NCI-H2171 (cell line): ENCODE measurements at places on chromosomes 11 and 22.
A peak's percentile ranks its signal among the peaks of the same experiment; 100 is the strongest.

GRCh38 chr11:35041070-35041554, 97.9 kb upstream of the CD44 start:
- DNase-seq, result no peak

- DNase-seq, result no peak
These were observed 92.7 kb downstream of the NTM start for GRCh38 chr11:131463162-131463561.

DNA sequence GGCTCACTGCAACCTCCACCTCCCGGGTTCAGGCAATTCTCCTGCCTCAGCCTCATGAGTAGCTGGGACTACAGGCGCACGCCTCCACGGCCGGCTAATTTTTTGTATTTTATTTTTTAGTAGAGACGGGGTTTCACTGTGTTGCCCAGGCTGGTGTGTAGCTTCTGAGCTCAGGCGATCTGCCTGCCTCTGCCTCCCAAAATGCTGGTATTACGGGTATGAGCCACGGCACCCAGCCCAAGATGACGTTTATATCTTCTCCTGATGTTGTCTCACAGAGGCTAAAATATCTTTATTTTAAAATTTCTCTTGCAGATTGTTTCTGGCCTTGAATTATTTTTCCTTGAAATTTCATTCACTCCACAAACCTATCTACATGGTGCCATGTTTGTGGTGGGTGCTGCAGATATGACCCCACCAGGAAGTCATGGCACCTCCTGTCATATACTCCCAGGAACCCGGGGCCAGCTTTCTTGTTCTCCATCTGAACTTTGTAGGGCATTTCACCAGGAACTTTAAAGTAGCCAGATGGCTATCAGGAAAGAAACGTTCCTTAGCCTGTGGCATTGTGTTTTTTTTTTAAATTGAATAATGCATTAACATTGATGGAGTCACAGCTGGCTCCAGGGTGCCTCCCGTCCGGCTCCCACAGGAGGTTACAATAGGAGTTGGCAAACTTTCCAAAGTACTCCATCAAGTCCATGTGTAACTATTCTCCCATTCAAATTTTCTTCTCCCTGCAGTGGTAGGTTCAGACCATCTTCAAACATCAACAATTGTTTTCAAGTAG, 42.0 kb upstream of the LIPT2 start:
- no peak for DNase-seq

DNA sequence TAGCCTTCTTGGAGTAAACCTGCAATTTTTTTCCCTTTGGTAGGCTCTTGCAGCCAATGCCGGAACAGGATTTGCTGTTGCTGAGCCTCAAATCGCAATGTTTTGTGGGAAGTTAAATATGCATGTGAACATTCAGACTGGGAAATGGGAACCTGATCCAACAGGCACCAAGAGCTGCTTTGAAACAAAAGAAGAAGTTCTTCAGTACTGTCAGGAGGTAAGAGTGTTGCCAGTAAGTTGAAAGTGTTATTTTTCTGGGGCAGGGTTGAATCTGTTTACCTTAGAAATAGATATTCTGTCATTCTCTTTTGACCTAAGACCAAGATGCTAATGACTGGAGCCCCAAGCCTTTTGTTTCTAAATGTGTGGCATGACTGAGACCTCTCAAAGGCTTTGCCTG, 39.7 kb downstream of the APLP2 start:
- no peak for DNase-seq

DNA sequence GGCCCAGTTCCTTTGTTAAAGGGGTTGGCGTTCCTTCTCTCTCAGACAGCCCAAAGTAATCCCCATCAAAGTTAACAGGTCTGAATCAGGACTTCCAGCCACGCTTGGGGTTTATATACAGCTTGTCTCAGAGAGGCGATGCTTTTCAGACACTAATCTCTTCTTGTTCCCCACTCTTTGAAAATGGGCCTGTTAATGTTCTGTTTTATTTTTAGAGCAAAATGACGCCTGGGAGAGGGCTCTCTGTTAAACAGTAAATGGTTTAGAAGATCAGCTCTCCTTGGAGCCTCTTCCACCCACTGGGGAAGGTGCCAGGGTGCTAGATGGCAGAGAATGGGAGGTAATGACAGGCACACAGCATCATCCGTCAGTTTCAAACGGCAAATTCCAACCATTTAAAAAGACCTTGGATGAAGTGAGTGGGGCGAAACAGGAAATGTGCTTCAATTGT, 235.9 kb upstream of the NARS2 start:
- no peak for DNase-seq

DNA sequence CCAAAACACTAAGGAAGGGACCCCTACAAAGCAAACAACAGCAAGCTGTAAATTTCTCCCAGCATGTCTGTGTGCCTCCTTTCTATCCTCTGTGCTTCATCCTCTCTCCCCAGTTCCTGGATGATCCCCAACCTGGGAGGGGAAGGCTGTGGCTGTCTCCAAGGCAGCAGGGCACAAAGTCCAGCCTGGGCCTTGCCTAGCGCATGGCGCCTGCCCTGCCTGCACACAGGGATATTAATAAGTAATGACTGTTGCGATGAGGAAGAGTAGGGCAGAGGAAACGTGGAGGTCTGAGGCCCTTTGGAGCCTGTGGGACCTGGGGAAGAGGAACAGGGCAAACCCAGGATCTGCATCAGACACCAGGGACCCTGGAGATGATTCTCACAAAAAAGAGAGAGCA, 2.0 kb downstream of the USH1C start:
- DNase-seq, result no peak

DNA sequence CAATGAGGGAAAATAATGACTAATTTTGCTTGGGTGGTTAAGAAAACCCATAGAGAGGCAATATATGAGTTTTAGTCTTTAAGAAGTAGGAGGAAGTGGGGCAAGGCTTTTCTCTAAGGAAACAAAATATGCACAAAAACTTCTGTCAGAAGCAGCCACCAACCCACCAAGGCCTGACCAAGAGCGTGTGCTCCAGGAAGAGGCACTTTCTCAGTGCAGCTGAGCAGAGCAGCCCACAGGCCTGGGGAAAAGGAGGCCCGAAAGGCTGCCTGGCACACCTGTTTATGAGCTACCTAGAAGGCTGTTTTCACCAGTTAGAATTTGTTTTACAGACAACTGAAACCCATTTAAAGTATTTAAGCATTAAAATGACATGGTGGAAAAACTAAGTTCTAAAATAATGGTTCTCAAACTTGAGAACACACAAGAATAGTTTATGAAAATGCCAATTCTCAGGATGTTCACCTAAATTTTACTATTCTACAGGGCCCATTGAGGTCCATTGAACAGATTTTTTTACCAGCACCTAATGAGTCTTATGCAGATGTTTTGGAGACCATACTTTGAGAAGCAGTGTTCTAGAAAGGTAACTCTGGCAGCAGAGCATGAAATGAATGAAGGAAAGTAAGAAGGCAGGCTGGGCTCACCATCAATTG, 160.5 kb upstream of the DDI1 start:
- no peak for DNase-seq

- no peak for DNase-seq
These were observed 122.5 kb downstream of the SERGEF start for GRCh38 chr11:17890325-17890724.

- peak; percentile 33 for DNase-seq
These were observed 525 bp downstream of the BIK start for GRCh38 chr22:43110927-43111623.
